MM.1S (cell line): ENCODE measurements at places on chromosomes 2 and 18.

- no peak for DNase-seq
These were observed 5.6 kb downstream of the NMUR1 start for GRCh38 chr2:231524477-231525247.

GRCh38 chr2:65660340-65660739, 227.9 kb upstream of the SPRED2 start:
- DNase-seq: no peak

GRCh38 chr2:238091436-238092060, 8.6 kb upstream of the ESPNL start:
- DNase-seq: no peak

GRCh38 chr2:212619954-212620353, 81.4 kb upstream of the ERBB4 start:
- DNase-seq: no peak

DNA sequence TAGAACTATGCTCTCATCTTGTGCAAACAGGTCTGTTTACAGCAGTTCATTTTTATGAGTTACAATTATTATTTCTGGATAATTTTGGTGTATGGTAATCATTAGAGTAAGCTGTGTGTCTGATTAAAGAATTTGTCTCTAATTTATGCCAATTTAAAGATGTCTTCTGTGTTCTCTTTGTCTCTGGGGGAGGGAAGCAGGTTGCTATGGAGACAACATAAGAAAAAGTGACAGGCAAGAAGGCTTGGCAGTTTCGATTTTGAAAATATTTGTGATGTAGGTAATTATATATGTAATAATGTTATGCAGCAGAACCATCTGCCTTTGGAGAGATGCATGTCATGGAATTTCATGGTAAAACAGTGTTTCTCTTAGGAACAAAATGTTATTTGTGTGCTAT, 78.2 kb downstream of the SH3RF3 start:
- peak; percentile 57 for DNase-seq

DNA sequence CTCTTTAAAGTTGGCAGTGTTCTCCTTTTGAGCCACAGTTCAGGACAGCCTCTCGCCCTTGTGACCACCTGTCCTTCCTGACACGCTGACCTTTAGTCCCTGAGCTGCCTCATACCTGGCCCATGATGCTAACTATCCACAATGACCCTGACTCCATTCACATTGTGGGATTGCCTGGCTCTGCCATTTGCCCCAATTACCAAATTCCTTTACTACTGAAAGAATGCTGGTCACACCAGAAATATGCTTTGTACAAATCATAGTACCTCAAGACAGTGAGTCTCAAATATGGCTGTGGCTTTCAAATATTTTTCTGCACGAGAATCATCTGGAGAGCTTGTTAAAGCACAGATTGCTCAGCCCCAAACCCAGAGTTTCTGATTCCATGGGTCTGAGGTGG, 54.2 kb downstream of the LTBP1 start:
- DNase-seq: no peak

GRCh38 chr2:157075924-157076323, 181.6 kb upstream of the GALNT5 start:
- DNase-seq: no peak

DNA sequence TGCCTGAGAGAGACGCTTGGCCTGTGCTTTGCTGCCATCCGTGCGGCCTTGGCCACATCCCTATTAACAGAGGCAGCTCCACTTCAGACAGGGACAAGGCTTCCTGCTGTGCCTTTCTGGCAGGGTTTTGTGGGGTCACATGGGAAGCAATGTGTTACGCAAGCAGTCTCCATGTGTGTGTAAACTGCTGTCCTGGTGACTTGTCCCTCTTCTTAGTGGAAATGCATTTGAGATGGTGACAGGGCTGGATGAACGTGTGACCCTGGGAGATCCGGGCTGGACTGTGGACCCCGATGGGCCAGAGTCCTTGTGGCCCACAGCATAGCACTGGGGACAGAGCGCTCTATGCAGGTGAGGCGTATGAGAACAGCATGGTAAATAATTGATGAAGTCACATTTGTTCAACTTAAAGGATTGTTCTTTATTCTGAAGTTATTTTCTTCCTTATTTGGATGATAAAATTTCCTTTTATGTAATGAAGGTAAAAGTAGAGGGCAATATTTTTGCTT, 23.2 kb downstream of the ASB1 start:
- no peak for DNase-seq

DNA sequence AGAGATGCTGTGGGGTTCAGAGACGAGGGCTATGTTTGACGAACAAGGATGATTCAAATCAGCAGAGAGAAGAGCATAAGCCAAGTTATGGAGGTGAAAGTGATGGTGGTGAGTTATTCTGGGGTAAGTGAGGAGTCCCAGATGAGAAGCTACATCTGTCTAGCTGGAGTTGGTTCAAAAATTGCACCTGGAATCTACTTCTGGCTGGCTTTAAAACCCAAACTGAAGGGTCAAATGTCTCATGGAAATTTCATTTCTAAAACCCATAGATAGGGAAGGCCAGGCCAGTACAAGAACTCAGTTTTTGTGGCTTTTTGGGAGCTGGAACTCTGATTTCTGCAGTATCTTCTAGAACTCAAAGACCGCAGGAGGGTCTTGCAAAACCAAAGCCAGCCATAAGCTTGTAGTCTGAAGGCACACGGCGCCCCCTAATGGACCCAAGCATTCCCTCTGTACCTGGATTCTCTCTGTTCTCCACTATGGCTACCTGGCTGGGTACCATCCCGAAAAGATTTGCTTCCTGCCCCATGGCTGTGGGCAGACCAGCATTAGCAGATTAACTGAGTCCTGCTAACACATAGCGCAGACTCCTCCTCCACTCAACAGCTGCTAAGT, 229.1 kb upstream of the SLC14A2 start:
- peak; percentile 10 for DNase-seq

DNA sequence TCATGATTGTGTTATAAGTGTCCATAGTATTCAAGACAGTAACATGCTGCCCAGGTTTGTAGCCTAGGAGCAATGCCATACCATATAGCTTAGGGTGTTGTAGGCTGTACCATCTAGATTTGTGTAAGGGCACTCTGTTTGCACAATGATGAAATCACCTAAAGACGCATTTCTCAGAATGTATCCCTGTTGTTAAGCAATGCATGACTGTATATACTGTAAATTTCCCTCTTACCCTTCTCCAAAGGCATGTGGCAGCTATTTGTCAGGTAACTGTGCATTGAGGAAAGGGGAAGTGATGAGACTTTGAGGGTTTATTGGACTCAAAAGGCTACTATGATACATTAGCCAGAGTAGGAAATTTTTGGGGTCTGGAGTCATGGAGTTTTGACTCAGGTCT, 180.8 kb downstream of the VAPA start:
- DNase-seq: no peak

DNA sequence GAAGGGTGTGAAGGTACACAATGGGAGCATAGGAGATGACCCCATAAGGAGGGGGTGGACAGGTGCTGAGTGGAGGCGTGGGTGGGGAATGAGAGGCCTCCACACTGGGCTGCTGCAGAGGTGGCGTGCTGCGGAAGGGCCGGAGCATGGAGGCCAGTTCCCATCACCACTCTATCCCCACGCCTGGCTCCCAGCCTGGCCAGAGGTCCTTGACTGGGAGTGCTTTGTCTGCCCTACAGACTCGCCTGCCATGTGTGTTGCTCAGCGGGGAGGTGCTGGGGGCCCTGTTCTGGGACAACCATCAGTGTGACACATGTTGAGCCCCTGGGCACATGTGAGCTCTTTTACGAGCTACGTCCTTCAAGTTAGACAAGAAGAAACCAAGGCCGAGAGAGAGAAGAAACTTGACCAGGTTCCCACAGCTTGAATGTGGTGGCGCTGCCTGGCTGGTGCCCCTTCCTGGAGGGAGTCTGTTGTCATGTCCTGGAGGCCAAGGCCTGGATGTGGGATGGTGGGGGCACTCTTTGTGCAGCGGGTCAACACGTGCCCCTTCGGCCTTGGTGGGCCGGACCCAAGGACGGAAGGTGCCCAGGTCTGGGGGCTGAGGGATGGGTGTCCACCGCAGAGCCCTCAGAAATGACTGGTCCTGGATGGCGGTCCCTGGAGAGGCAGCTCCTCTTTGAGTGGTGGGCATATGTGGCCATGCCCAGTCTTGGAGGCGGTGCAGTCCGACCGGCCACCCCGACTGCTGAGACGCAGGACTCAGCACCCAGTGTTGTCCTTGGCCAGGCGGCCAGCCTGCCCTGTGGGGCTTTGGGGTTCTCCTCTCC, 1.2 kb upstream of the INPP5D start:
- DNase-seq: no peak
